ENCODE measurements at places on chromosomes 1 and 21. TPM values are rescaled to one million over a fixed set of nuclear protein-coding genes. Genes with fewer than 3 reads are reported as not detected.

CFAP74 gene
- total RNA-seq = not detected

SDE2 gene
- total RNA-seq = 16.6 TPM

BARHL2 gene
- not detected for total RNA-seq

GUCA2A gene
- total RNA-seq = 28.8 TPM

GRCh38 chr1:42173155-42173933 is 8.8 kb upstream of the GUCA2A start:
- H3K27ac ChIP-seq = no peak overlapping the region
- H3K4me1 ChIP-seq = peaks cover 7% of the 10 kb centered on the region
- no peak overlapping the region for H3K4me3 ChIP-seq
- peaks cover 1% of the 10 kb centered on the region for H3K36me3 ChIP-seq
- H3K27me3 ChIP-seq = no peaks in the 10 kb centered on the region
- DNase-seq = no peak

DNA sequence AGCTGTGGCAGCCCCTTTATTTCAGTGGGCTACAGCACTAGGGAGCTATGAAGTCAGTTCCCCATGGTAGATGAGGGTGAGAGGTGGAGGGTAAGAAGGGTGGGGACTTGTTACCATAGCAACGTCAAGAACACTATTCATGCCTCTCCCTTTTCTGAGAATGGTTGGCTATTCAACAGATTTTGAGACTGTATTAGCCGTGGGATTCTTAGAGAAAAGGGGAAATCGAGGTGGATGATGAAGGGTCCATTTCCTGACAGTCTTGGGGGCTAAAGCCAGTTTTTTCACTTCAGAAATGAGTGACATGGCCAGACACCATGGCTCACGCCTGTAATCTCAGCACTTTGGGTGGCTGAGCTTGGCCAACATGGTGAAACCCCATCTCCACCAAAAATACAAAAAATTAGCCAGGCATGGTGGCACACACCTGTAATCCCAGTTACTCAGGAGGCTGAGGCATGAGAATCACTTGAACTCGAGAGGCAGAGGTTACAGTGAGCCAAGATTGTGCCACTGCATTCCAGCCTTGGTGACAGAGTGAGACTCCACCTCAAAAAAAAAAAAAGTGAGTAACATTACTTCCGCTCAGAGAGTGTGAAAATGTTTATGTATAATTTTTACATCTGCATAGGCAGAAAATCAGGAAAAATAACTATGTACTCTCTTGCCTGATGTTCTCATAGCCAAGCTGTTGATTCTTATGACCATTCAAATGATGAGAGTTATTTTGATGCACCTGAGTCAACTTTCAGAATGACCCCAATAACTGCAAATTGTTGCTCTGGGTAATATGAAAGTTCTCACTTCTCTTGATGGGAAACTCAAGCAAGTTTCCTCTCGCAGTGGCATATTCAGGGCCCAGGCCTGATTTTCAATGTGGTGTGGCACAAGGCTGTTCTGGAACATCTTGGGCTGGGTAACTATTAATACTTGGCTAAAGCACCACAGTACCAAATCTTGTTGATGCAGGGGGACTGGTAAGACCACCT is 23.2 kb upstream of the RGSL1 start:
- H3K4me3 ChIP-seq = no peak overlapping the region
- H3K4me1 ChIP-seq = peaks cover 5% of the 10 kb centered on the region
- no peaks in the 10 kb centered on the region for H3K36me3 ChIP-seq

- H3K27ac ChIP-seq = no peak overlapping the region
- H3K36me3 ChIP-seq = no peaks in the 10 kb centered on the region
- no peak overlapping the region for H3K4me3 ChIP-seq
- no peak for DNase-seq
Measured at GRCh38 chr21:38208118-38208517, 48.7 kb upstream of the KCNJ15 start.

- no peaks in the 10 kb centered on the region for H3K27me3 ChIP-seq
- no peaks in the 10 kb centered on the region for H3K4me1 ChIP-seq
- no peak overlapping the region for H3K4me3 ChIP-seq
- DNase-seq = no peak
- H3K36me3 ChIP-seq = no peaks in the 10 kb centered on the region
Measured at GRCh38 chr1:215844266-215844665, 277.2 kb downstream of the KCTD3 start.

DNA sequence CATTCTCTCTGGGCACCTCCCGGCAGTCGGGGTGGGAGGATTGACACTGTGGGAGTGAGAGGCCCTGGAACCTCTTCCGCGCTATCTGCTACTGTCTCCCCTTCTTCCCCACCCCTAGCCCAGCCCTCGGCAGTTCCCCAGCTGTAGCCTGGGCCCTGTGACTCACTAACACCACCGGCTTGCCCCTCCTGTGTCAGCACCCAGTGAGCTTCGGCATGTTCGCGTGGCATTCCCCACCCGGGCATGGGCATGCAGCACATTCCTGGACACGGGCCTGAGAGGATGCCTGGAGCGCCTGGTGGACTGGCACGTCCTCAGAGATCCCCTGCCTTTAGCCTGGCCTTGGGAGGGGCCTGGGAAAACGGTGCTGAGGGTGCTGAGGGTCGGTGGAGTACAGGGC is 1.3 kb downstream of the CDK18 start:
- H3K27me3 ChIP-seq = no peaks in the 10 kb centered on the region
- no peaks in the 10 kb centered on the region for H3K36me3 ChIP-seq
- H3K4me3 ChIP-seq = peak overlapping the region; percentile 55
- peak overlapping the region; percentile 82 for H3K27ac ChIP-seq
- DNase-seq = no peak

DNA sequence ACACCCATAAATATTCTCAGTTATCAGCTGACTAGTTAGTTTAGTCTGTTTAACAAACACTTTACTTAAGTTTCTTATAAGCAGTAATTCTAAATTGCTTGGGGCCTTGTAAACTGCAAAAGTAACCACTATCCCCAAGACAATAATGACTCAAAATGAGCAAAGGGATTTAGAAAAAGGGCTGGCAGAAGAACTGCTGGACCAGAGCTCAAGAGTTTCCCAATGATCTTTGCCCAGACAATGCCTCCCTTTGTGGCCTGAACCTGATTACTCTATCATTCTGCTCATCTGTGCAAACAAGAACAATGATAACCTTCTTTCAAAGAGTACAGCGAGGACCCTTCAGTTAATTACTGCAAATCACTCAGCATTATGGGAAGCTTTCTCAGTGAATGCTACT is 123.5 kb downstream of the TIAM1 start:
- no peak overlapping the region for H3K4me3 ChIP-seq

DNA sequence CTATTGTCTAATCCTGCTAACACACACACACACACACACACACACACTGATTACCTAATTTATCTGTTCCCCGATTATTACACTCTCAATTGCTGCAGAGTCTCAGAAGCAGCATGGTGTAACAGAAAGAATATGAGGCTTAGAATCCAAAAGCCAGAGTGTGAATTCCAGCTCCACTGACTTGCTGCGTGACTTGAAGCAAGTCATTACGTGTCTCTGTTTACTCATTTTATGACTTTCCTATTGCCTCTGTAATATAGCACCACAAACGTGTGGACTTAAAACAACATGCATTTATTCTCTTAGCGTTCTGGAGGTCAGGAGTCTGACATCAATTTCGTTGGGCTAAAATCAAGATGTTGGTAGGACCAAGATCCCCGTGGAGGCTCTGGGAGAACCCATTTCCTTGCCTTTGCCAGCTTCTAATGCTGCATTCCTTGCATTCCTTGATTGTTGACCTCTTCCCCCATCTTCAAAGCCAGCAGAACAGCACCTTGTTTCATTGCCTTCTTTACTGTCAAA is 55.9 kb upstream of the ATP5PO start:
- DNase-seq = peak; percentile 69
- peak overlapping the region; percentile 88 for H3K27ac ChIP-seq
- no peak overlapping the region for H3K4me3 ChIP-seq
- no peaks in the 10 kb centered on the region for H3K27me3 ChIP-seq
- H3K36me3 ChIP-seq = no peaks in the 10 kb centered on the region

DNA sequence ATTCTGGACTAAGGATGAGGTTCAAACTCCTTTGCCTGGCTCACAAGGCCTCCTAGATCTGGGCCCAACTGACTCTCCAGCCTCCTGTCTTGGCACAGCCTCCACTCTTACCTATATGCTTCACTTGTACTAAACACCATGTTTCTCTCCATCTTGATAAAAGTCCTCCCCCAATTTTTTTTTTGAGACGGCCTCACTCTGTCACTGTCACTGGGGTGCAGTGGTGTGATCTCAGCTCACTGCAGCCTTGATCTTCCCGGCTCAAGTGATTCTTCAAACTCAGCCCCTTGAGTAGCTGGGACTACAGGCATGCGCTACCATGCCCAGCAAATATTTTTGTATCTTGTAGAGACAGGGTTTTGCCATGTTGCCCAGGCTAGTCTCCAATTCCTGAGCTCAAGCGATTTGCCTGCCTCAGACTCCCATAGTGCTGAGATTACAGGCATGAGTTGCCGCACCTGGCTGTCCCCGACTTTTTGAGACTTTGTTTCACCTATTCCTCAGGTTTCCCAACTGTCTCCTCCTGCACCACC is 39.7 kb downstream of the CD34 start:
- no peak for DNase-seq
- H3K27ac ChIP-seq = peak overlapping the region; percentile 16
- no peaks in the 10 kb centered on the region for H3K27me3 ChIP-seq
- H3K4me1 ChIP-seq = peaks cover 34% of the 10 kb centered on the region

DNA sequence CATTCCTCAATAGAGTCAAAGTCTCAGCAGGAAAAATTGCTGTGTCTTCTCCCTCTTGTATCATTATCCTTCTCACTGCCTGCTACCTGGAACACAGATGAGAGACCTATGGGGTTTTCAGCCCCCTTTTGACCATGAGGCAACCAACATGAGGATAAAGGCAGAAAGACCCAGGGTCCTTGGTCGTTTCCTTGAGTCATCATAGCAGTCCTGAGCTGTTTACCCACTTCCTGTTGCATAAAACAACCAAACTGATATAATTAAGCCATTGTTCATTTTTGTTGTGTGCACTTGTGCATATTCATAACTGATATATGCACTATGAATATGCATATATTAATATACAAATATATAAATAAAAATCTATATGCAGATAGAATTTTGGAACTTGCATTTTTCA is 188.3 kb upstream of the MAP1LC3C start:
- DNase-seq = no peak
- no peak overlapping the region for H3K4me3 ChIP-seq

DNA sequence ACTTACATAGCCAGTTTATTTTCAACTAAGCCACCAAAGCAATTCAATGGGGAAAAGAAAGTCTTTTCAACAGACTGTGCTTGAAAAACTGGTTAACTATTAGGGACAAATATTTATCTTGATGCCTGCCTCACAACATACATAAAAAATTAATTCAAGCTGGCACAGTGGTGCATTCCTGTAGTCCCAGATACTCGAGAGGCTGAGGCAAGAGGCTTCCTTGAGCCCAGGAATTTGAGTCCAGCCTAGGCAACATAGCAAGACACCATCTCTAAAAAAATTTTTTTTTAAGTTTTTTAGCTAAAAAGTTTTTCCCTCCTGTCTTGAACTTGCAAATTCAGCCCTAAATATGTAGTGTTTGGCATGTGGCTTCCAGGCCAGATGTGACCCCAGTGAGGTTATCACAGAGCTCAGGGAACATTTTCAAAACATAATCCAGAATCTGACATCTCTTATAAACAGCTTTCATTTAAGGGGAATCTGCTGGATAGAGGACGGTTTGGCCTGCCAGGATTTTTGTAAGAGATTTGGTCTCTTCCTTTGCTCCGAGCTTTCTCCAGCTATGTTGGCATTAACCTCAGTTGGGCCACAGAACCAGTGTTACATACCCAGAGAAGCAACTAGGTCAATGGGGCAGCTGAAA is 46.4 kb downstream of the COL6A1 start:
- H3K27ac ChIP-seq = no peak overlapping the region
- H3K27me3 ChIP-seq = no peaks in the 10 kb centered on the region
- no peak for DNase-seq
- no peak overlapping the region for H3K4me3 ChIP-seq
- no peaks in the 10 kb centered on the region for H3K36me3 ChIP-seq
- H3K4me1 ChIP-seq = peaks cover 33% of the 10 kb centered on the region

GRCh38 chr1:62299426-62300200 is 19.6 kb downstream of the KANK4 start:
- H3K27ac ChIP-seq = no peak overlapping the region
- no peak for DNase-seq
- H3K4me1 ChIP-seq = no peaks in the 10 kb centered on the region
- H3K4me3 ChIP-seq = no peak overlapping the region

DNA sequence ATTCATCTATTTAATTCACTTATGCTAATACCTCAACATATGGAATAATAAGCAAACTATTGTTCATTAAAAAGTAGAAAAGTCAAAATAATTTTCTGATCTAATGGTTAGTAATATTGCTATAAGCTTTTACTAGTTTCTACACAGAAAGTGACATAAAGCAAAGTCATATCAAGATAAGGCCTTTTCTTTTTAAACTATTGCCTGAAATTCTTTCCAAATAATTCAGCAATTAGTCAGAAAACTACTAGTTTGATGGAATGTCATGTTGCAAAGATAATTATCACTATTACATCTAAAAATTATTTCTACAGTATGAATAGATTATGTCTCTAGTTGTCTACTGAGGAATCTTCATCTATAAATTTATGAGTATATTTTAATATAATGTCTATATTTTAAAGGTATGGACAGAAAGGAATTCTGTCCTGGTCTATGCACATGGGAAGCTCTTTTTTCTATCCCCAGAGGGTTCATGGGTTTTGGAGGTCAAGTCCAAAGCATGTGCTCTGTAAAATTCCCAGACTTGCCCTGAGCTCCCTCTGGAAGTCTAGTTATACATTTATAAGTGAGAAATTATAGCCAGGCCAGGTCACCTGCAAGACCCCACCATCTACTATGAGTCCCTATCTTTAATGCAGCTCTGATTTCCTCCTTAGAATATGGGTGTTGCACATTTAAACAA is 84.6 kb upstream of the DPYD start:
- no peaks in the 10 kb centered on the region for H3K36me3 ChIP-seq
- H3K27ac ChIP-seq = no peak overlapping the region
- DNase-seq = no peak
- H3K4me1 ChIP-seq = peaks cover 7% of the 10 kb centered on the region
- no peaks in the 10 kb centered on the region for H3K27me3 ChIP-seq
- H3K4me3 ChIP-seq = no peak overlapping the region

DNA sequence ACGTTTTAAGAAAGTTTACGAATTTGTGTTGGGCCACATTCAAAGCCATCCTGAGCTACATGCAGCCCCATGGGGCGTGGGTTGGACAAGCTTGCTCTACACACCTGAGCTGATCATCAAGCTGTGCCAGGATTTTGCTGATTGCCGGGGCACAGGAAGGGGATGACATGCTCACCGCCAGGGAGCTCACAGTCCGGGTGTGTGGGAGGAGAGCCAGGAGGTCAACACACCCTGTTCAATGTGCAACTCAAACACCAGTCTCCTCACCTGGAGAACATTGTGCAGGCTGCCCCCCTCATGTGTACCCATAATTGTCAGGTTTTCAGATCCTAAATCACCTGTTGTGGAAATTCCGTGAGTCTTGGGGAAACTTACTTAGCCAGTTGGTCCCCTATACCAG is 969 bp downstream of the CYP4A11 start:
- no peak overlapping the region for H3K27ac ChIP-seq
- no peak overlapping the region for H3K4me3 ChIP-seq
- no peak for DNase-seq
- no peaks in the 10 kb centered on the region for H3K4me1 ChIP-seq
- H3K36me3 ChIP-seq = no peaks in the 10 kb centered on the region
- H3K27me3 ChIP-seq = no peaks in the 10 kb centered on the region

All from Caco-2 (cell line).